ENCODE measurements at places on chromosomes 2 and 18. TPM values are rescaled to one million over a fixed set of nuclear protein-coding genes. Genes with fewer than 3 reads are reported as not detected.

Gene ARHGAP28
- 38.2 TPM for total RNA-seq

Gene CHN1
- 4.7 TPM for total RNA-seq

Gene GCG
- total RNA-seq = not detected

Gene LBH
- total RNA-seq = 379 TPM

Data from articular chondrocyte of knee joint (primary cell).